ENCODE measurements at places on chromosomes 6 and 20.

DNA sequence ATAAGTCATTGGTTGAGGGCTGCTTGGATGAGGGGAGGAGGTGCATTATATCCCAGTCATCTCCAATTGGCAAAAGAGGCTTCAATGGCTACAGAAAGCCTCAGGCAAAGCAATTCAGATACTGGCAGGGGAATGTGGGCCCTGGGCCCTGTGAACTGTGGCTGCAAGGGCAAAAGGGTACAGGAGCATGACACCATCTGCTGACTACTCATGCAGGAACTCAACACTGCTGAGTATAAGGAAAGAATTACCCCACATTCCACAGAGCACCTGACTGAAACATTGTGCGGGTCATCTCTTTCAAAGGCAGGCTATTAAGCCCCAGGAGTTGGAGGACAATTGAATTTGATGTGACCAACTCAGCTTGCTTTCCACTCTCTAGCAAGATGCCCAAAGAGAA is 92.1 kb upstream of the SPTLC3 start:
- no peak for DNase-seq

DNA sequence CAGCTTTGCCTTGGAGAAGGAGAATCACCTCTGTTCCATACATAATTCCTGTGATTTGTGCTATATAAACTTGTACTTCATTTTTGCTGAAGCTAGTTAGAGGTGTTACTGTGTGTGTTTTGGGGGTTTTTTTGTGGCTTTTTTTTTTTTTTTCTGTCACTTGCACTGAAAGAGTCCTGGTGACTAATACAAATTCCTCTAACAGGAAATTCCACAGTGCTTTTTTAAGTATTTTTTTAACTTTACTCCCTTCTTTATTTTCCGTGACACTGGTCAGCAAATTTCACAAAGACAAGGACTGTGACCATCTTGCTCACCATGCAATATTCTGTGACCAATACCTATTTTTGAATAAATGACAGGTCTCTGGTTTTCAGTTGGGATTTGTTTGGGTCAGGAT is 110.5 kb downstream of the ISM1 start:
- no peak for DNase-seq

- no peak for DNase-seq
Measured at GRCh38 chr6:72022830-72023229, 136.5 kb downstream of the RIMS1 start.

DNA sequence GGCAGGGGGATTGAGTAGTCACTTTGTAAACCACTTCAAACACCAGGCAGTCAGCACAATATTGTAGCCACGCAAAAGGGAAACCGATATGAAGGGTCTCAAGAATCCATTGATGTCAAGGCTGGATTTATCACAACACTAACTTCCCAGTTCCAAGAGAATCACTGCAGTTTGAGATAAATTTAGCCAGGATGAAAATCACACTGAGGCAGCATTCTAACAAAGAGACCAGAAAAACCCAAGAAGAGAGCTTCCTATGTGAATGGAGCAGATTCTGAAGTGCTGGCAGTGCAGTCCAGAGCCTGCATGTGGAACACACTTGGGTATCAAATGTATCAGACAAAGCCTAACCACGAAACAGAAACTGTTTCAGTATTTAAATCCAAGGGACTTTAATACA is 84.6 kb downstream of the KIF16B start:
- DNase-seq: no peak

- no peak for DNase-seq
Measured at GRCh38 chr6:53426667-53427270, 78.0 kb upstream of the ELOVL5 start.

GRCh38 chr6:13248584-13248985 is 79.8 kb downstream of the TBC1D7 start:
- DNase-seq: no peak

DNA sequence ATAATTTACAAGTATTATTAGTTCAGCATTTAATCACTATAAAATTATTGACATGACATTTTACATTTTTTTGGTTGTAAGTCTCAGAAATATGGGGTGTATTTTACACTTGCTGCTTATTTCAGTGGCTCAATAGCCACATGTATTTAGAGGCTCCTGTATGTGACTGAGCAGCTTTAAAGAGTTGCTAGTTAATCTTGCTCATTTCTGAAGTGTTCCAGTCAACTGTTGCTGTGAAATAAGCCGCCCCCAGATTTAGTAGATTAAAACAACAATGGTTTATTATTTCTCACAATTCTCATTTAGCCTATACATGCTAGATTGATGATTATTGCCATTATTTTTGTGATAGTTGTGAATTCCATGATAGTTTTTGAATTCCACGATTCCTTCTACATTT is 23.0 kb downstream of the CD109 start:
- no peak for DNase-seq

DNA sequence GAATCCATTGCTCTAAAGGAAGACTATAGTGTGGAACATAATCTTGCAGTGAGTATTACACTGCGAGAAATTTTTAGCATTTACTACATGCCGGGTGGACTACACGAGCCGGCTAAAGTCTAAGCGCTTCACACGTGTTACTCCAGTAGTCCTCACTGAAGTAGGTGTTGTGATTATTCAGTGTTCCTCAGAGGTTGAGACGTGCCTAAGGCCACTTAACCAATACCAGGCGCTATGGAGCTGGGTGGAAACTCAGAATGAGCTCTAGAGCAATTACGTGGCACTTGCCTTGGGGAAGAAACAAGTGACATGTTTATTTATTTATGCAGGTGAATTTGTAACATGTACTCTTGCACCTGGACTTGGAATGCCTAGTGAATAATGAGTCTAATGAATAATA is 46.4 kb downstream of the SASH1 start:
- no peak for DNase-seq

DNA sequence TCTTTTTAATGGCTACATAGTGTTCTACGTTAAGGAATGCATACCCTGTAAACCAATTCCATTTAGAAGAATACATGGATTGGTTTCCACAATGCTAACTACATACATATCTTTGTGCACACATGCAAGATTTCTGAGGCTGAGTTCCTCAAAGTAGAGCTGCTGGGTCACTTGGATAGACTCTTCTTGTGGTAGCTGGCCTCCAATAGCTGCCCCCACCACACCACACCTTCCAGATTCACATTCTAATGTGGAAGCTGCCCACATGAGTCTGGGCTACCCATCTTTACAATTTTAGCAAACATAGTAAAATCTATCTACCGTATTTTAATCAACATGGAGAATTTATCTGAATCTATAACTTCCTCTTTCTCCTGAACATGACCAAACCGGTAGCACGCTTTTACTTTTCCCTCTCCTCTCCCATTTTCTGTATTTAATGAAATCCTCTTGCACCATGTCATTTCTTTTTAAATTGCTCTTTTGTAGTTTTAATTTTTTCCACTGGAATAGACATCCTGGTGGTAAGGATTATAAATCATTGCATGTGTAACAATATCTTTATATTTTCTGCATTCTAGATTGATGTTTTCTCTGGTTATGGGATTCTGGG is 74.7 kb upstream of the CITED2 start:
- DNase-seq: no peak

DNA sequence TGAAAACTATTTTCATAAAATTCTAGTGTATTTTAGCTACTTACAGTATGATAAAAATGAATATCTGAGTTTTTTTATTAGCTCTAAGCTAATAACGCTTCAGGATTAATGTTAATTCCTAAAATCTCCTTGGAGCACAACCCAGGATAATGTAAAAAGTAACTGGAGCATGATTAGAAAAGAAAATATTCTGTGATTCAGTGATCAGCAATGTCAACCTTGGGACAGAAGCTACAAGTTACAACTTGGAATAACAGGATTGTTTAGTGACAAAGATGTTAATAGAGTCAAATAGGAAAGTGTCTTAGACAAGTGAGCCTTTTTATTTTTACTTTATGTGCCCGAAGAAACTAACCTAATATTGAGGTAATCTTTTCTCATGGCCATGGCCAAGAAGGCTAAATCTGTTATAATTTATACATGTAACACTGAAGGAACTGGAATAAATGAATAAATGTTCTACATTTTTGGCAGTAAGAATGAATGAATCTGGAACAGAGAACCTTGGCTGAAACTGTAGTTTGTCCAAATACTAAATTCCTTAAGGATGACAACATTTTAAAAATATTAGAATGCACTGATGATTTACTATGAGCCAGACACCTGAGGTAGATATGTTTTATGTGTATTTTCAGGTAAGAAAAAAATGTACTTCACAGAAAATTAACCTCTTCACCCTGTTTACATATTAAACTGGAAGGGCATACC is 994.0 kb downstream of the GRIK2 start:
- DNase-seq: no peak

DNA sequence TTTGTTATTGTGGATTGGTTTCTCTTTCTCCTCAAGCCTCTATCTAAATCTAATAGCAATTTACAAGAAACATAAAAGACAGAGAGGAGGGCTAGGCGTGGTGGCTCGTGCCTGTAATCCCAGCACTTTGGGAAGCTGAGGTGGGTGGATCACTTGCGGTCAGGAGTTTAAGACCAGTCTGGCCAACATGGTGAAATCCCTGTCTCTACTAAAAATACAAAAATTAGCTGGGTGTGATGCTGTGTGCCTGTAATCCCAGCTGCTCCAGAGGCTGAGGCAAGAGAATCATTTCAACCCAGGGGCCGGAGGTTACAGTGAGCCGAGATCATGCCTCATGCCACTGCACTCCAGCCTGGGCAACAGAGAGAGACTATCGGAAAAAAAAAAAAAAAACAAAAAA is 46.6 kb downstream of the SLC2A12 start:
- DNase-seq: no peak

DNA sequence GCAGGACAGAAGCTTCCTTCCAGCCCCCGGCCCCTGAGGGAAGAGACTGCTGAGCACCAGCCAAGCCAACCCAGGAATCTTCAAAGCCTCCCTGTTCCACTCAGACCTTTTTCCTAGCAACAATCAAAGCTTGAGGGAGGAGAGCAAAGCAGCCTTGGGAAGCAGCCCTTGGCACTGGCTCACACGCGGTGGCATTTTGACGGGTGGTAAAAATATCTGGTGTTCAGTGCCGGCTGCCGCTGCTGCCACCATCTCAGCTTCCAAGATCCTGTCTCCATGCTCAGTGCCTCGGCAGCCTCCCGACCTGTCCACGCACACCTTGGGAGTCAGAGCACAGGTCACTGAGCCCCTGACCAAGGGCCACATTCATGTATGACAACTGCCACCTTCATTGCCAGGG is 170.1 kb downstream of the LRFN2 start:
- DNase-seq: no peak

DNA sequence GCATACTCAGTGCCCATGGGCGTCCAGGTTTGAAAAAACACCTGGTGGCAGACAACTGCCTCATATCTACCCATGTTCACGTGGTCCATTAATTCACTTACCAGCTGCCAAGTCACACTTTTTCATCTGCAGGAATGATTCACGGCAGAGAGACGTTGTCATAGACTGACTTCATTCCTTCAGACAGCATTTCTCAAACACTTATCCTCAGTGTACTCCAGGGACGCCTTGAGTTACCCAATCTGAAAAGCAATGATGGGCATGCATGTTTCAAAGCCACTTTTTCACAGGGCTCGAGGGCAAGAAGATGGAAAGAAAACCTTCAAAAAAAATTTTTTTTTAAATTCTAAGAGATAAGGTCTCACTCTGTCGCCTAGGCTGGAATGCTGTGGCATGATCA is 6.0 kb downstream of the MMP24OS start:
- DNase-seq: no peak

Measured in HEK293T (cell line).